ENCODE measurements at places on chromosomes 1 and 21.
A peak's percentile ranks its signal among the peaks of the same experiment; 100 is the strongest.

GRCh38 chr1:209855623-209856022, 27.9 kb downstream of the UTP25 start:
- H3K27ac ChIP-seq = no peak overlapping the region
- DNase-seq = no peak
- H3K27me3 ChIP-seq = no peaks in the 10 kb centered on the region
- no peaks in the 10 kb centered on the region for H3K4me1 ChIP-seq
- H3K36me3 ChIP-seq = peaks cover 31% of the 10 kb centered on the region

DNA sequence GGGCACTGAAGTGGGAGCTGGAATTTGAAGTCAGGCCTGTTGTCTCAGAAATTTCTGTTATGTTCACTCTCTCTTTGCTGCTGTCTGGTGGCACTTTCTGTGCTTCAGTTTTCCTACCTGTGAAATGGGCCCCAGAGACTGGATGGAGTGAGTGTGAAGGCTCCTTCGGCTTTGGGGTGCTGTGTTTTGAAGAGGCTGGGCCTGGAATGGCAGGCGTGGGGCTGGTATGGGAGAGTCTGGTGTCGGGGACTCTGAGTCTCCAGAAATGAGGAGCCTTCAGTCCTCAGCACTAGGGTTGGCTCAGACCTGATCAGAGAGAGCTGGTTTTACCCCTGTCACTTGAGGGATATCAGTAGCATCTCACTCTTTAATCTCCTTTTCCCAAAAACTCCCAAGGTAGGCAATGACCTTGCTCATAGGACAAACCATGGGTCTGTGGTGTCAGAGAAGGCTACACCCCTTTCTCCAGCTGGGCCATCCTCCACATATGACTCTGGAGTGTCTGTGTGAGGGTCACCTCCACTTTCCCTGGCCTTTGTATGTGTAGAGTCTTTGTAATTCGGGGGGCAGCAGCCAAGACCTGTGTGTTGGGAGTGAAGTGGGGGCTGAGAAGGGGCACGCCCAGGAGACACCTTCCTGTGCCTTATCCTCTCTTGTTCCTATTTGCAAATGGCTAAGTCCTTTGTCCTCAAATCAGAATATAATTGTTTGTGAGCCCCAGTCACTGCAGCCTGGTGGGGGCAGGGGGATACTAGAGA, 279.9 kb downstream of the PTPRU start:
- no peaks in the 10 kb centered on the region for H3K27me3 ChIP-seq
- no peak for DNase-seq
- no peaks in the 10 kb centered on the region for H3K36me3 ChIP-seq
- H3K4me3 ChIP-seq = no peak overlapping the region

DNA sequence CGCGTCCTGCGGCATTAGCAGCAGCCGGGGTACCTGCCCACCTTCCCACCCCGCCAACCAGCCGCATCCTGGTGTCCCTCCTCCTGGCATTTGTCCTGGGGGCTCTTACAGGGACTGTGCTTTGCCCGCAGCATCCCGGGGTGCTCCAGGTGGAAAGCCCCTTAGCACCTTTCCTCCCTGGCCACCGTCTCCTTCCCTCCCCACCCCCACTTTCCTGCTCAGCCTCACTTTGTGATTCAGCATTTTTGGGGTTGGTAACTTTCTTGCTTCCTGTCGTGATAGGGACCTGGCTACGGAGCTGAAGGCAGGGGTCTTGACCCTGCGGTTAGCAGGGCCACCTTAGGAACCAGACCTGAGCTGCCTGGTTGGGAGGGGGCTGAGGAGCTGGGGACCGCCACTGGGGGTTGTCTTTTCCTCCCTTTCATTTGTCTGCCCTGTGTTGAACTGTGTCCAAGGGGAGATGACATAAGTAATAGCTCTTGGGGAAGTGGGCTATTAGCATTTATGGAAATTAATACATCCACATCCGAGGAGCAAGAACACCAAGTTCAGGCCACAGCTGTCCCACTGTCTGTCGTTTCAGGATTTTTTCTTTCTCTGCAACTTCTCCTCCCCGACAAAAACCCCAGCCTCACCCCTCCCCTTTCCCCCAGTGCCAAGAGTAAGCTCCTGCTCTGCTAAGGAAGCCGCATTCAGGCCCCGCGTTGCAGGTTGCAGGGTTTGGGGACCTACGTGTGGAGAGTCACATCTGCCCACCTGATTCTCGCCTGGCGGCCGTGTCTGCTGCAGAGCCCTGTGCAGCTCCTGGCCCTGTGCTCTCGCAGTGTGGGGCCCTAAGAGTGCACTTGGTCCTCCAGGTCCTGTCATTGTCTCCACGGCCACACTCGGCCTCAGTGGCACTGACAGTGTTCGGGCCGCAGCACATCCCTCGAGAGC, 1.6 kb upstream of the NPHP4 start:
- DNase-seq = no peak
- H3K4me3 ChIP-seq = peak overlapping the region; percentile 96
- peaks cover 8% of the 10 kb centered on the region for H3K4me1 ChIP-seq
- H3K27me3 ChIP-seq = no peaks in the 10 kb centered on the region
- no peaks in the 10 kb centered on the region for H3K36me3 ChIP-seq

- no peak overlapping the region for H3K27ac ChIP-seq
- no peaks in the 10 kb centered on the region for H3K36me3 ChIP-seq
- no peak overlapping the region for H3K4me3 ChIP-seq
- no peaks in the 10 kb centered on the region for H3K4me1 ChIP-seq
- H3K27me3 ChIP-seq = no peaks in the 10 kb centered on the region
Observed at GRCh38 chr1:167587872-167588271, 34.3 kb upstream of the CREG1 start.

DNA sequence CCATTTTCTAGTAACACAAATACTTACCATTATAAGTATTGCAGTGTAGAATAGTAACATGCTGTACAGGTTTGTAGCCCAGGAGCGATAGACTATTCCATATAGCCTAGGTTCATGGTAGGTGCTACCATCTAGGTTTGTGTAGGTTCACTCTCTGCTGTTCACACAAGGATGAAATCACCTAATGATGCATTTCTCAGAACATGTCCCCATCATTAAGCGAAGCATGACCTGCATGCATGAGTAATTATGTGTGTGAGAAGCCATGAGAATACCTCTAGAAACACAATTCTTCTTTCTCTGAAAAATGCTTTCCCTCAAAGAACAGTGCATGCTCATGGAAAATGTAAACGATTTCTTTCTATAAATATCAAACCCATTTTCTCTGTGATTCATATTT, 69.3 kb downstream of the NR5A2 start:
- H3K4me3 ChIP-seq = no peak overlapping the region
- no peak for DNase-seq

- H3K36me3 ChIP-seq = peaks cover under 1% of the 10 kb centered on the region
- H3K4me1 ChIP-seq = no peaks in the 10 kb centered on the region
- no peak overlapping the region for H3K4me3 ChIP-seq
- no peak overlapping the region for H3K27ac ChIP-seq
- H3K27me3 ChIP-seq = no peaks in the 10 kb centered on the region
- DNase-seq = no peak
Observed at GRCh38 chr1:5907966-5908365, 84.3 kb downstream of the NPHP4 start.
